ENCODE measurements at places on chromosomes 3 and 15. TPM values are rescaled to one million over a fixed set of nuclear protein-coding genes. Genes with fewer than 3 reads are reported as not detected.
A peak's percentile ranks its signal among the peaks of the same experiment; 100 is the strongest.

Gene CNTN4
- not detected for total RNA-seq

DNA sequence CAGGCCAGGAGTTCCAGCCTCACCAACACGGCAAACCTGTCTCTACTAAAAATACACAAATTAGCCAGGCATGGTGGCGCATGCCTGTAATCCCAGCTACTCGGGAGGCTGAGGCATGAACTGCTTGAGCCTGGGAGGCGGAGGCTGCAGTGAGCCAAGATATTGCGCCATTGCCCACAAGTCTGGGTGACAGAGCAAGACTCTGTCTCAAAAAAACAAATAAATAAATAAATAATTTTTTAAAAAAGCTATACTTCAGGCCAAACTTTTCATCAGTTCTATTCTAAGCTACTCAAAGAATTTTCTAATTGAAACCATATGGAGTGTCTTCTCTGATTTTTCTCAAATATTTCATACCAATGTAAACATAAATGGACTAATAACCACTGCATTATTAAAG lies 43.5 kb downstream of the PHC3 start:
- no peak for DNase-seq

- DNase-seq: no peak
Measured at GRCh38 chr3:160643994-160644393, 33.0 kb upstream of the ARL14 start.

GRCh38 chr15:67063689-67064606 lies 1.5 kb upstream of the SMAD3 start:
- DNase-seq: peak; percentile 88

GRCh38 chr3:46888705-46889104 lies 11.2 kb downstream of the PTH1R start:
- no peak for DNase-seq
